ENCODE measurements at places on chromosomes 3 and 15.
A peak's percentile ranks its signal among the peaks of the same experiment; 100 is the strongest.

DNA sequence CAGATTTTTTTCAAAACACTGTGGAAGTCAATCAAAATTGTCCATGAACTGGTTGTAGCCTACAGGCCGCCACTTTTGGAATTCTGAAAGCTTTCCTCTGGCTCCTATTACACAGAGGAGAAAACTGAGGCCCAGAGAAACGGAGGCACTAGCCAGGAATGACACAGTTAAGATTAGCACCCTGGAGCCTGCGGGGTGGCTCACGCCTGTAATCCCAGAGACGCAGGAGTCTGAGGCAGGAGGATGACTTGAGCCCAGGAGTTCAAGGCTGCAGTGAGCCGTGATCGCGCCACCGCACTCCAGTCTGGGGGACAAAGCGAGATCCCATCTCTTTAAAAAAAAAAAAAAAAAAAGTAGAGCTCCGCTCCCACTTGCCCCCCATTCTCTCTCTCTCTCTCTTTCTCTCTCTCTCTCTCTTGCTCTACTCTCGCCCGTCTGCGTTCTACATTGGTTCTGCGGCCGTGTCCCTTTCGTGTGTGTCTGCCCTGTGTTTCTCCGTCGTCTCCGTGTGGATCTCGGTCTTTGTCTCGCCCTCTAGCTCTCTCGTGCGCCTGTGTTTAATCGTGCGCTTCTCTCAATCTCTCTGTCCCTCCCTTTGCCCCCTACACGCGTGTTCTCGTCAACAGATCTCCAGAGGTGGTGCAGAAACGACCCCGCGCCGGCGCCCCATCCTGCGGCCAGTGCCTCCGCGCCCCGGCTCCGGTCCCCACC, 512 bp upstream of the TRH start:
- no peak for DNase-seq

DNA sequence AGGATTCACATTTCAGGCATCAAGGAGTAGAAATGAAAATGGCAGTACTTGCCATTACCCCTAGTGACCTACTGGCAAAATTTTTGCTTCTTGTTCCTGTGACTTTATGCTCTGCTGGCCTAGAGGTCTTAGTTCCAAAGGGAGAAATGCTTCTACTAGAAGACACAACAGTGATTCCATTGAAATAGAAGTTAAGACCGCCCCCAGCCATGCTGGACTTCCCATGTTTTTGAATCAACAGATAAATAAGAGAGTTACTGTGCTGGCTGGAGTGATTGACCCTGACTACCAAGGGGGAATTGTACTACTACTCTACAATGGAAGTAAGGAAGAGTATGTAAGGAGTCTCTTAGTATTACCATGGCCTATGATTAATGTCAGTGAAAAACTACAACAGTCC, 196.2 kb upstream of the AZI2 start:
- no peak for DNase-seq

DNA sequence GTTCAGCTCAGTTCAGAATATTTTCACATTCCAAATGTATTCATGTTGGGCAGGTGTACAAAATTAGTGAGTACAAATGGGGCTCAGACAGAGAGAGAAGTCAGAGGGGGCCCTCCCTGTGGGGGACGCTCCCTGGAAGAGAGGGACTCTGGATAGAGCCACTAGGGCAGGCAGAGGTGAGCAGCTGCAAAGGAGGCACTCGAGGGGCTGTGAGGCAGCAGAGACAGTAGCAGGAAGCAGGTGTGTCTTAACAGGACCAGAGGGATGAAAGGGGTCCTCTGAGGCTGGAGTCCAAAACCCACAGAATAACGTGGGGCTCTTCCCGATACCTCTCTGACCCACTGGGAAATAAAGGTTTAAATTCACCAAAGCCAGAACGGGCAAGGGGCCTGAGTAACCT, 127.1 kb downstream of the MEGF11 start:
- no peak for DNase-seq

DNA sequence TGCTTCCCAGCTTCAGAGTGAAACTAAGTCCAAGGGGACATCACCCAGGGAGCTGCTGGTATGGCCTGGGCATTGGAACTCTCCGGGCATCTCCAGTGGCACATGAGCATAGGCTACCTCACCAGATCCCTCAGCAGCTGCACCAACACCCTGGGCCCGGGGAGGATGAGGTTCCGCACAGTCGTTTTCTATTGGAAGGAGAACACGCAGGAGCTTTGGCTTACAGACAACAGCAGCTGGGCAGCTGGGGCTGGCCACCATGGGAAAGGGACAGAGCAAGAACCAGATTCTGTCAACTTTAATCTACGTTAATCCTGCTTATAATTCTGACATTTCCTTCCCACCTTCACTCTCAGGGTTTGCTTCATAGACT, 65.5 kb downstream of the MYO1E start:
- DNase-seq, result no peak

- no peak for DNase-seq
Observed at GRCh38 chr3:59695860-59696259, 646.0 kb upstream of the CFAP20DC start.

- no peak for DNase-seq
Observed at GRCh38 chr15:99253381-99254090, 2.3 kb downstream of the LRRC28 start.

- DNase-seq, result no peak
Observed at GRCh38 chr3:18720543-18720942, 295.4 kb upstream of the SATB1 start.

DNA sequence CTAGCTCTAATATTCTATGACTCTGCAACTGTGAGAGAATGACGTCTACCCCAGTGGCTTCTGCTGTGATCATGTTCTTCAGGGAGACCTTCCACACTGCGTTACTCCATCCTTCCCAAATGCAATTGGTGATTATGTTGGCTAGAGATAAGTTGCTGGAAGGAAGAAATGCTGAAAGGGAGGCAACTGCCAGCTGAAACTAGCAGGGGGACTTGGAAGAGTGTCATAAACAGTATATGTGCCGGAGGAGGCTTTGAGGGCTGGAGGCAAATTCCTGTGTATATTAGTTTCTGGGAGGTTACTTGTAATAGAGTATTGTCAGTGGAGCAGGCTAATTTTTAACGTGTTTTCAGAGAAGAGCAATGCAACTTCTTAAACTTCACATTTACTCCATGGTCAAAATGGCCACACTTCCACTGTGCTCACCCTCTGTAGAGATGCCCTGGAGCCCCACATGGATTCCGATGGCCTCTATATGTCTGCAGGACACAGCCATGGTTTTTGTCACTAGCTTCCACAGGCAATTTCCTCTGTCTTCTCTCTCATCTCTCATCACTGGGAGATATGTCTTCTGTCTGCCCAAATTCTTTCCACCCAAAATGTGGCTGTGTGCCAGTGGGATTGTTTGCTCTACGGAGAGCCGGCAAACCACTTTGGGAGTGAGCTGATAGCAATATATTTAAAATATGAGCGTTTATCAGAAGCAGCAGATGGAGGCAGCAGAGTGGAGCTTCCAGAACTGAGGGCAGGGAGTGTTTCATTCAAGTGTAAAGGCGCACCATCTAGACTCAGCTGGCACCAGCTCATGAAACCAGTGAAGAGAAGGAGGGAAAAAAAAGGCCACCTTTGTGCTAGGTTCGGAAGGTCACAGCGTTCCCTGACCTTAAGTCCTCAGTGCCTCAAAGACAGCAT, 13.3 kb upstream of the CD47 start:
- no peak for DNase-seq

DNA sequence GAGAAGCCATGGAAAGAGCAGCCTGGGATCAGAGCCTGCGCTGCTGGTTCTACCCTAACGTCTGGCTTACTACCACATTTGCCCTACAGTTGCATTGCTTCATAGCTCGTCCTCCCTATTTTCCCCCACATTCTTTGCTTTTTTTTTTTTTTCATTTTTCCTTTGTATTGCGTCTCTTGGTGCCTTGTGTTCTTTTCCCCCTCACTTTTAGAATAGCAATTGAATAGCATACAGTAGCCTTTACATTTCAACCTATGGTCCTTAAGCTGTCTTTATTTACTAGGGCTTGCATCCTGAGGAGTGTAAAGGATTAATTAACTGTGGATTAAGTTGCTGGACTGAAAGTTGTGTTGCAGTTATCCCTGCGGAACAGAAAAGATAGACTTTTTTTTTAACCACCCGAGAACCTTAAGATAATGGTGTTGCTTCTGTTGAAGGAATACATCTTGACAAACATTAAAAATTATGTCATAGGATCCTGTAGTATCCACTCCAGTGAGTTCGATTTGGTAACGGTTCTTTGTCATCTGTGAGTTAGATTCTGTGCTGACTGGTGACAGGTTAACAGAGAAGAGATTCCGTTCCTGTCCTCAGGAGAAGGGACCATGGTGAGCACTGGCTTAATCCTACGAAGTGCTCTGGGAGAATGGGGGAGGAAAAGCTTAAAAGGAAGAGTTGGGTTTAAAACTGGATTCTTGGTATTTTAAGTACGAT, 417.4 kb upstream of the NAALADL2 start:
- DNase-seq, result no peak

DNA sequence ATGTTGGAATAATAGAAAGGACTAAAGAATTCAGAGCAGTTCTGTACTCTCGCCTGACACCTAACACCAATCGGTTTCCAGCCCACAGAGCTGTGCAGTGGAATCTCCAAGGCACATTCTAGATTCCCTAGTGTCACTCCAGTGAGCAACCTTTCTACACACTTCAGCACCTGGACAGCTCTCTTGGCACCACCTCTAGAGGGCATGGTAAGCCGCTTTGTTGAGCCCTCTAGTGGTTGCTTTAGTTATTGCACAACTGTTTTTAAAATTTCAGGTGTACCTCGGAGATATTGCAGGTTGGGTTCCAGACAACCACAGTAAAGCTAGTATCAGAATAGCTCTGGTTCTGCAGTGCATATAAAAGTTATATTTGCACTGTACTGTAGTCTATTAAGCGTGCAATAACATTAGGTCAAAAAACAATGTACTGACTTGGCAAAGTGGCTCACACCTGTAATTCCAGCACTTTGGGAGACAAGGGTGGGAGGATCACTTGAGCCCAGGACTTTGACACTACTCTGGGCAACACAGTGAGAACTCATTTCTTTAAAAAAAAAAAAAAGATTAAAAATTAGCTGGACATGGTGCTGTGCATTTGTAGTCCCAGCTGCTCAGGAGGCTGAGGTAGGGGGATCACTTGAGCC, 26.5 kb upstream of the ERC2 start:
- peak; percentile 37 for DNase-seq

GRCh38 chr3:194265505-194265892, 85.6 kb downstream of the CPN2 start:
- DNase-seq, result no peak

DNA sequence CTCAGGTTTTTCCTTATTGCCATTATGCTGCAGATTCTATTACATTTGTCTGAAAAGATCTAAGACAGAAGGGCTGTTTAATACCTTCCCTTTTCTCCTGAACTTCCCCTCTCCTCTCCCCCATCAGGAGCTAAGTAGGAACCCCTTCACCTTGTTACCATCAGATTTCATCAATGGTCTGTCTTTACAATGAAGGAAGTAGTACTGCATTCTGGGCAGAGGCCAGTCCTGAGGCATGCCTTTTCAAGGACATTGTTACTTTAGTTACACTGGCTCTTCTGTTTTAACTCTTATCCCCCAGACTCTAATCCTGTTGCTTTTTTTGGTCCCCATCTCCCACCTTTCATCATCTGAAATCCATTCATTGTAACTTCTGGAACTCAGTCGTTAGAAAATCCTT, 8.1 kb downstream of the CTNNB1 start:
- no peak for DNase-seq

DNA sequence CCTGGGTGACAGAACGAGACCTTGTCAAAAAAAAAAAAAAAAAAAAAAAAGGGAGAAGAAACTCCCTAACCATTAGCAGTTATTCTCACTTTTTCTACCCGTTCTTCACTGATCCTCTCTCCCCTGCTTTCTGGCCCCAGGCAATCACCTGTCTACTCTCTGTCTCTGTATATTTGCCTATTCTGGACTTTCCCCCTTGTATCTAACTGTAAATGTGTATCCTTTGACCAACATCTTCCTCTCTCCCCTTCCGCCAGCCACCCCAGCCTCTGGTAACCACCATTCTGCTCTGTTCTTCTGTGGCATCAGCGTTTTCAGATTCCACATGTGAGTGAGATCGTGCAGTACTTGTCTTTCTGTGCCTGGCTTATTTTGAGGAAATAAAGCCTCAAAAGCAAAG, 6.9 kb downstream of the CYFIP1 start:
- DNase-seq, result no peak

DNA sequence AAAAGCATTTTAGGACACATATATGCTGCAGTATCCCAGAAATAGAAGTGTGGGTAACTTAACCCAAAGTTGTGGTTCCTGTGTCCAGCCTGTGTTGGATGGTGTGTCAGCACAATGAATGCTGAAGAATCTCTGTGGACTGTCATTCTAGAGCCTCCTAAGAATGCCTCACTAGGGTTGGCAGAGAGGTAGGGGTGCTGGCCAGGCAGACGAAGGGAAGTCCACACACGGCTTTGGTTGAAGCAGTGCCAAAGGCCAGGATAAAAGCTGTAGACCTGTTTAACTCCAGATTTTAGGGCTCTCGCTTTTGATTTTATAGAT, 43.7 kb upstream of the TIPARP start:
- no peak for DNase-seq

DNA sequence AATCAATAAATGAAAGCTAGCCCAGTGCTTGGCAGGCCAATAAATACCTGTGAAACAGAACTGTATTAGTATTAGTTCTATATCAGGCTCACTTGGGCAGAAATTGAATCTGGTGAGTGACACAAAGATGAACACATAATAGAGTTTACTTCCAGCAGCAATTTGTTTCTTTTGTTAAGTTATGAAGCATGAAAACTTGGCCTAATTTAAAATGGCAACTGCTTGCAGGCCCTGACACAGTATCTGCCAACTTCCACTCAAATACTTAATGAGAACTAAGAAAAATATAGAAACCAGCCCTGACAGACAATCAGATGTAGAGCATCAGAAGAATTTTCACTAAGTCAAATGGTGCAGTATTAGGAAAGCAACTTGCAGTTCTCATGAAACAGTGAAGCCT, 37.6 kb upstream of the LRIG1 start:
- DNase-seq, result no peak

DNA sequence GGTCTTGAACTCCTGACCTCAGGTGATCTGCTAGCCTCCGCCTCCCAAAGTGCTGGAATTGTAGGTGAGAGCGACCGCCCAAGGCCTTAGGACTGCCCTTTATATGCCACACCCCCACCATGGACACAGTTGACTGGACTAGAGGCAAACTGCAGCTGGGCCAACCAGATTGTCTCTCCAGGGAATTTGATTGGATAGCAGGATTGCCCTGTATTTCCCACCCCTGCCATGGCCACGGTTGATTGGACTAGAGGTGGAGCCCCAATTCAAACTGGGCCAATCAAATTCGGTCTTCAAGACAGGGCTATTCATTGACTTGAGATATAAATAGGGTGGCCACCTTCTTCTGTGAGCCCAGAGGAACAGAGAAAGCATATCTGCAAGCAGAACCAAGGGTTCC, 6.9 kb upstream of the CLPX start:
- no peak for DNase-seq

DNA sequence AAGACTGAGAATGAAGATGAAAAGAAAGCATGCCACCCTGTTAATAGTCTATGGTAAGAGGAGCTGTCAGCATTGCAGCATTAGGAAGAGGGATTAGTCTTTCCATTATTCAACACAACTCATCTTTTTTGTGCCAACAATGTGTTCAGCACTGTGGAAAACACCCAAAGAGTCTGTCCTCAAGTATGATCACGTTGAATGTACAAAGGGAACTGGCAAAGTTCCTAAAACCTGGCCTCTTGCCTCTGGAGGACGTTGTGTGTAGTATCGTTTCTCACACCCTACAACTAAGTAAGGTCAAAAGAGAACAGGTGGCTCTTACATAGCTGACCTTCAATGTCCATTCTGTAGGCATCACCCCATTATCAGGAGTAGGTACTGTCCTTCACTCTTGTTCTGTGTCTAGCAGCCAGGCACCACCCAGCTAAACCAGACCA, 147.9 kb upstream of the THBS1 start:
- no peak for DNase-seq
